NCI-H69 (cell line): ENCODE measurements at places on chromosomes 11 and 22.
A peak's percentile ranks its signal among the peaks of the same experiment; 100 is the strongest.

- DNase-seq = no peak
These were observed 16.7 kb upstream of the ARHGAP32 start for GRCh38 chr11:129208863-129209262.

DNA sequence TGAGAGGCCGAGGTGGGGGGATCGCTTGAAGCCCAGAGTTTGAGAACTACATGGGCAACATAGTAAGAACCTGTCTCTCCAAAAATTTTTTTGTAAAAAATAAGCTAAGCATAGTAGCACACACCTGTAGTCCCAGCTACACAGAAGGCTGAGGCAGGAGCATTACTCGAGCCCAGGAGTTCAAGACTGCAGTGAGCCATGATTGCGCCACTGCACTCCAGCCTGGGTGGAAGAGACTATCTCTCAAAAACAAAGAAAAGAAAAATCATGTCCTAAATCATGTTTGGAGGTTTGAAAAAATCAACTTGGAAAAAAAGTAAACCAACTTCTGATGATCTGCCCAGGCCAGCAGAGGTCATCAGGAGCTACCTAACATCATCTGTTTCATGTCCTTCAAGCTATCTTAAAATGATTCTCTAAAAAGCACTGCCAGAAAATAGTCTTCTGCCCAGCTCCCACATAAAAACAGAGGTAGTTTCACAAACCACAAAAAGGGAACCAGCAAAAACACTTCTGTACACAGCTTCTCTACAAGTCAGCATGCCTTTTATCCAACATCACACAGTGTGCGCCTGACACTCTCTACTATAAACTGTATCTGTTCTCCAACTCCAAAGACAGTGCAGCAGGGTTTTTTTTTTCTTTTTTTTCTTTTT, 165.0 kb downstream of the SOX6 start:
- no peak for DNase-seq

DNA sequence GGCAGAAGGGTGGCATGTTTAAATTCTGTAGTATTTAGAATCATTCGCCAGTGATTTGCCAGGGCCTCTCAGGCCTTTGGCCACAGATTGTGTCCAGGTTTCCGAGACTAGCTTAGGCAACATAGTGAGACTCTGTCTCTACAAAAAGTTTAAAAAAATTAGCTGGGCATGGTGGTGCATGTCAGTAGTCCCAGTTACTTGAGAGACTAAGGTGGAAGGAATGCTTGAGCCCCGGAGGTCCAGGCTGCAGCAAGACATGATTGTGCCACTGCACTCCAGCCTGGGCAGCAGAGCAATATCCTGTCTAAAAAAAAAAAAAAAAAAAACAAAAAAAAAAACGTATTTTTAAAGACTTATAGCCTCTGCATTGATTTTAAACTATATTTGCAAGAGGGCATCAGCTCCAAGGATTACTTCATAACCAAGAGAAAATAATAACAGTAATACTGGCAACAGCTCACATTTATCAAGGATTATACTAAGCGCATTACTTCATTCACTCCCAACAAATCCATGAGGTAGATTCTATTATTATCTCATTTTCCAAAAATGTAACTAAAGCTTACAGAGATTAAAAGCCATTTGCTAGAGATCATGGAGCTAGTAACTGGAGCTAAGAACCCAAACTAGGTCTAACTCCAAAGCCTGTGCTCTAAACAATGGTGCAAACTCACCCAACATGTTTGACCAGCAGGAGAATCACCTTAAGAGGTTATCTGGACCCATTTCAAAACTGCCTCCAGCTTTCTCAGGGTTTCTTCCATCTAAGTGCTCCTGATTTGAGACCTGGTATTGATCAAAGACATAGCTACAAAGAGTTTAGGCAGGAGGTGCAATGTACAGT, 32.6 kb upstream of the SLC6A5 start:
- DNase-seq = no peak

DNA sequence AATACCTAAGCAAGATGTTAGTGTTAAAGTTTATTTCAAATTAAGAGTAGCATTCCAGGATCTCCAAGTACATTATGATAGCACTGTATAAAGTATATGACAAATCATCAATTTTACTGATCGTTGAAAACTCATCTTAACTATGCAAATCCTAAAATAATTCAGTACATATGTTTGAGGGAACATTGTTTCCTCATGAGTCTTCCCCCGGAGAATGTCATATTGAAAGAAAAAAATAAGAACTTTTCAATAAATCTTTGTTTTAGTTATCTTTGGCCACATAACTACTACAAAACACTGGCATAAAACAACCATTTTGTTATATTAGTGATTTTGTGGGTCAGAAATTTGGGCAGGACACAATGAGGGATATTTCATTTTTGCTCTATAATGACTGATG, 135.4 kb downstream of the METTL15 start:
- no peak for DNase-seq

DNA sequence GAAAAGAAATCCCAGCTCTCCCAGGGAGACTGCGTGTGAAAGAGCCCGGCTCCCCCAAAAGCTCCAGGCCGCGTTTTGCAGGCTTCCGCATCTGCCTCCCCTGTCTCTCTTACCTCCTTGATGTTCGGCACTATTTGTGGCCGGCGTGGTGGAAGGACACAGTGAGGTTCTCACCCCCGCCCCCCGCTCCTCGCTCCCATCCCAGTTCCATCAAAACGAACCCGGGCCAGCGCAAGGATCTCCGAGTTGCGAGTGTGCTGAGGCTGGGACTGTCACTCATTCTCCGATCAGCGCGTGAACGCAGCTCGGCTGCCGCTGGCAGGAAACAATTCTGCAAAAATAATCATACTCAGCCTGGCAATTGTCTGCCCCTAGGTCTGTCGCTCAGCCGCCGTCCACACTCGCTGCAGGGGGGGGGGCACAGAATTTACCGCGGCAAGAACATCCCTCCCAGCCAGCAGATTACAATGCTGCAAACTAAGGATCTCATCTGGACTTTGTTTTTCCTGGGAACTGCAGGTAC, at the start of gene NCAM1:
Gene NCAM1 (plus strand): TSS at position 275 of the 523 bp plus-strand sequence.
- DNase-seq = peak; percentile 100

DNA sequence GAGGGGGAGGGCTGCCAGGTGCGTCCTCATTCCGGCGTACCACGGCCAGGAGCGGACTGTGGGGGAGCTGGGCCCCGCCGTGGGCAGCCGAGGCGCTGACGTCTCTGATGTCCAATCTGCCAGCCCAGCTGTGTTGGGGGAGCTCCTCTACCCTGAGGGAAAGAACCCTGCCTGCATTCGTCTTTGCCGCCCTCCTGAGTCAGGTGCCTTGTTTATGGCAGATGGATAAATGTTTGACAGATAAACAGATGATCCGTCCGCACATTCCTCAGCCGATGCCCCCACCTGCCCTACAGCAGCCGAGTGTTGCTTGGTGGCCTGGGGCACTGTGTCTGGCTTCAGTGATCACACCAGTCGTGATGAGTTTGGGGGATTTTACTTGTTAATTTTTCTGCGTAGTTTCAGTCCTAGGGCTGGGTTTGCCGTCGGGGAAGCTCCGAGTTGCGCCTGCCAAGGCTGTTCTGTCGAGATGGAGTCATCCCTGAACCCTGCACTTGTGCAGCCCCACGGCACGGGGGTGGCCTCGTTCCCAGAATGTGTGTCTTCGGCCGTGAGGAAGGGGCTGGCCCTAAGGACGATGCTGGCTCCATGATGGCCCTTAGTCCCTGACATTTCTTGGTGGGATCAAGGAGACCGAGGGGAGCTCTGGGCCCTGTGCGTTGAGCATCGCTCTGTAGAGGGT, 1083.9 kb downstream of the BRD1 start:
- no peak for DNase-seq

DNA sequence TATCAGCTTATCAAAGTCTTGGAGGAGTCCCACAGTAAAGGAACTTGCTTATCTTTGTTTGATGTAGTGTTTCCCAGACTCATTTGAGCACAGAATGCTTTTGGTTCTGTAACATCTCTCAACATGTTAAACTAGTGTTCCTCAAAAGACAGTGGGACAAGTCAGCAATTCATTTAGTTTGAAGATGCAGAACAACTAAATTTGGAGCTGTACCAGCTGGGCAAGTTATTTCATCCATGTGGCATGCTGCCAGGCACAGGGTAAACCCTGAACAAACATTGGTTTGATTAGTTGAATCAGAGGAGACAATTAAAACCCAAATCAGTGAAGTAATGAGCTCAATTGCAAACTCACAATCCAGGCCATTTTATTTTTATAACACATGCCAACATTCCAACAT, 141.2 kb downstream of the CSNK2A3 start:
- peak; percentile 75 for DNase-seq

- DNase-seq = peak; percentile 50
These were observed 2.1 kb upstream of the PHLDB1 start for GRCh38 chr11:118605116-118605867.

- DNase-seq = peak; percentile 25
These were observed 15.0 kb upstream of the CYB5R2 start for GRCh38 chr11:7688238-7688826.

- DNase-seq = no peak
These were observed 11.4 kb downstream of the ACO2 start for GRCh38 chr22:41480397-41480735.

DNA sequence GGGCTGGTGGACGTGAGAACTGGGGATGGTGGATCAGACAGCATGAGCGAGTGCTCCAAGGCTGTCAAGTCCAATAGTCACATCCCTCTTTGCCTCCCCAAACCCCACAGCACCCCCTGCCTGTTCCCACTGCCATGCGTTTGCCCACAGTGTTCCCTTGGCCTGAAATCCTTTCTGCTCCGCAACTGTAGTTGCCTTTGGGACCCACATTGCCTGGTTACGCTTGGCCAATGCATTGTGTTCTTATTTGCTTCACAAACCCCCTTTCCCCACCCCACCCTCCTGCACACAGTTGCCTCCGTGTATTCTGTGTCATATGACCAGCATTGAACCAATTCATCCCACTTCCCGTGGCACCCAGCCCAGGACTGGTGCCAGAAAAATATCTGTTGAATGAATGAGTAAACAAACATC, 2.1 kb upstream of the KIAA0930 start:
- peak; percentile 93 for DNase-seq

DNA sequence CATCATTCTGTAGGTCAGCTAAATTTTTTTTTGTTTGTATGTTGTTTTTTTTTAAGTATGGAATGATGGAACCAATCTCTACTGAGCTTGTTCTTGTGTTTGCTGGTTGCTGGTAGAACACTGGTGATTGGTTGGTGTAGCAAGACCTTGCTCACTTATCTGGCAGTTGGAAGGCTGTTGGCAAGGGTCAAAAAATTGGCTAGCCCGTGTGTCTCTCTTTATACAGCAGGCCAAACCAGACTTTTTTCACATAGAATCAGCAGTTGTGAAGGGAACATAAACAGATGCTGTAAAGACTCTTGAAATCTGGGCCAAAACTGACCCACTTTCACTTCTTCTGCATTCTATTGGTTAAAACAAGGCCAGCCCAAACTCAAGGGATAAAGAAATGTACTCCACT, 2026.5 kb downstream of the LRRC4C start:
- DNase-seq = no peak

DNA sequence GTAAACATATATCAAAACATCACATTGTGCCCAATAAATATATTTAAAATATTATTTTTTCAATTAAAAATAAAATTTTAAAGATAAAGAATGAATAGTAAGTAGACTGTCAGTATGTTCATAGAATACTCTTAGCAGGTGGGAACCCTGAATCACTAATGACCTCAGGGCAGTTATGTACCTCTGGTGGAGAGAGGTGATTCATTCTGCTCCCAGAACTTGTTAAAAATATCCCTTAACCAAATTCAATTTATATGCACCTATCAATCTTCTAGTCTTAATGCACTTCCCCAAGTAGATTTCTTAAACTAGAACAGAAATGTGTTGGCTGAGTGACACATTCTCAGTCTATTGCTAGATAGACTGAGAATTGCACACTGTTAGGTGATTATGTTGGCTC, 183.9 kb upstream of the SYN3 start:
- DNase-seq = no peak

- no peak for DNase-seq
These were observed 1425.8 kb downstream of the TBC1D22A start for GRCh38 chr22:48188231-48188721.

DNA sequence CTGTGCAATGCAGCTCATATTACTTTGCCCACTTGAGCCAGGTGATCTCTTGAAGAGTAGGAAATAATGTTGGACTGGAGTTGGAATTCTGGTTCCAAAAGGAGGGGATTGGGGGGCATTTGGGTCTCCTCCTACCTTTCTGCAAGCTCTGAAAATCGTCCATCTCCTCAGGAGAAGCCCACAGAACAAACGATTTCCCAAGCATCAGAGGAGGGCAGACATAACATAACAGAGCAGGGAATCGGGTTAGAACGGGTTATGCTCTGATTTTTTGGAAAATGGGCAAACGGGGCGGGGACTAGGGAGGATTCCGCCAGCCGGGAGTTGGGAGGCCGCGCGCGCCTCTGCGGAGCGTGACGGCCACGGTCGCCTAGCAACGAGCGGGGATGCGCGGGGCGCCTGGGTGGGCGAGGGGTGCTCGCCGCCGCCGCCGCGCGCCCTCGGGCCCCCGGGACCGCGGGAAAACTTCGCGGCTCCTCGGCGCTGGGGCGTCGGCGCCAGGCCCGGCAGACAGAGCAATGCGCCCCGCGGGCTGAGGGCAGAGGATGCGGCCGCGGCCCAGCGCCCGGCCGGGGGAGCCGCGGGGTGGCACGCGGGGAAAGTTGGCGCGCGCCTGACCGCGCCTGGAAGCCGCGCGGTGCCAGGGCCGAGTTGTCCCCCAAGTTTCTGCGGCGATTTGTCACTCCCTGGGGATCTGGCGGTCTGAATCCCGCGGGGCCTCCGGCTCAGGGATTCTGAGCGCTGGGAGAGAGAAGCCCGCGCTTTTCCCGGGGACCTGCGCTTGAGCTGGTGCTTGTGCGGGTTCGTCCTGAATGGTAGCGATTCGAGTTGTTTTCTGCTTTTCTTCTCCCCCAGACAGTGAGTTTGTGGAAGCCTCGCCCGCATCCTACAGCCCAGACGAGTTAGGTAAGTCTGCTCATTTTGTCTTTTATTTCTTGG, 27.8 kb upstream of the AMOTL1 start:
- DNase-seq = peak; percentile 94

DNA sequence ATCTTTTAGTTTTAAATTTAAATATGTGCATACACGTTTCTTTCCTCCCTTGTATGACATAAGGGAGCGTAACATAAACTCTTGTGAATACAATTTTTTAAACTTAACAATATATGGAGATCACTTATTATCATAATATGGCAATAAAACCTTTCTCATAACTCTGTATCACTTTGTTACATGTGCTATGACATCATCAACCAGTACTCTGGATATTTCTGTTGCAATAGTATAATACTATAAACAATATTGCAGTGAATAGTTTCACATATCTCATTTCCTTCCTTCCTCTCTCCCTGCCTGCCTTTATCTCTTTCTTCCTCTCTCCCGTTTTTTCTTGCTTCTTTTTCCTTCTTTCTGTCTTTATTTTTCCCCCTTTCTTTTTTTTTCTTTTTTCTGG, 1278.0 kb upstream of the CNTN5 start:
- DNase-seq = no peak
